ENCODE measurements at places on chromosomes 6 and 20. TPM values are rescaled to one million over a fixed set of nuclear protein-coding genes. Genes with fewer than 3 reads are reported as not detected.

DNA sequence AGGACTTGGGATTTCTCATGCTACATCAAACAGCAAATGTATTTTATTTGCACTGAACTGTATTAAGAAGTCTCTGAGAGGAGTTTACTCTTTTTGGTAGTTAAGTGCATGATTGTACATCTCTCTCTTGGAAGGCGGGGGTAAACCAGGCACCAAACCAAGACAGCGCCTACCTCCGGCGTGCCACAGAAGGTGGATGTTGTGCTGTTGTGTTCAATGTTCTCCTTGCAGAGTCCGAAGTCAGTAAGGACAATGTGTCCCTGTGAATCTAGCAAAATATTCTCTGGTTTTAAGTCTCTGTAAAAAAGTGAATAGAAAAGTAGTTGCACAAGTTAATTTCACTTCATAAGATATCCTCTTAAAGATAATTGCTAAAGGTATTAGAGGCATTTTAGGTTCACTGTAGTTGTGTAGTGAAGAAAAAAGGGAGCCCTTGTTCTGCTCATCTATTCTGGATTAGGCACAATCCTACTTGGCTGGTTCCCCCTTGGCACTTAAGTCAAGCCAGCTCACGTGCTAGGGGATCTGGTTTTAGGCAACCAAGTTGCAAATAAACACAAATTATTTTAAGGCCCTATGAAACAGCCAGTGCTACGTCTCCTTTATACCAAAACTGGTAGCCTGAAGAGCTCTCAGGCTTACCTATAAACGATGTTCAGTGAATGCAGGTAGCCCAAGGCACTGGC, 119.7 kb upstream of the SLC2A12 start:
- DNase-seq, result no peak

- peak; percentile 42 for DNase-seq
These were observed 54.7 kb upstream of the PDE7B start for GRCh38 chr6:135796643-135797305.

- no peak for DNase-seq
These were observed 91.2 kb upstream of the GLP1R start for GRCh38 chr6:38957426-38957825.

The FABP7 gene
- total RNA-seq, result not detected
